ENCODE measurements at places on chromosomes 4 and X.

DNA sequence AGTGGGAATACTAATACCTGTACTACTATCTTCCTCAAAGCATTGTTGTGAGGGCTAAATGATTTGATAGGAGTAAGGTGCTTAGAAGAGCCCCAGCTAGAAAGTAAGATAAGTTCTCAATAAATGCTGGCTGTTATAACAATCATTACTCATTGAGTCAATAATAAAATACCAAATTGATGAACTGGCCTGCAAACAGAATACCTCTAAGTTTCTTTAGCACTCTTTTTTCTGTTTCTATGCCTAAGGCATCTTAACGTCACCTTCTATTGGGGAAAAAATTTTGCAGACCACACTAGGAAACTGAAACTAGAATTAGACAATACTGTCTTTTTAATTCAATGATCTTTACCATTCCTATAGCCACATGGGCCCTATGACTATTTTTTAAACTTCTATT is 1.2 kb downstream of the CLTRN start:
- DNase-seq, result no peak

GRCh38 chr4:169660929-169661328 is 40.6 kb downstream of the CLCN3 start:
- DNase-seq, result no peak

DNA sequence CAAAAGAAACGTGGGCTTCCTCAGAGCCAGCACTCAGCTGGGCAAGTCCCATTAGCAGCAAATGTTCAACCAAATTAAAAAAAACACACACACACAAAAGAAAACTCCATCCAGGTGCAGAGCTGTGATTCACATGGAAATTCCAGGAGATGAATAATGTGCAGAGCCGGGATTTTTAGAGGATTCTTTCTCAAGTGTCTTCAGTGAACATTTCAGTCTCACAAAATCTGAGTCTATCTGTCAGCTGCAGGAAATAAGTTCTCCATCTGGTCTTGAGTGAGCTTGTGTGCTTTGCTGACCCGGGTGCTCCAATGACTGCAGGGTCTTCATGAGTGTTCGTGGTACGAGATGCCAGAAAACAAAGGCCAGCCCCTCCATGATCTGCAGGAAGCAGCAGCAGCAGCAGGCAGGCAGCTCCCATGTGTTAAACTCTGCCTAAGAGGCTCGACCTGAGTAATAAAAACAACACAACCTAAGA is 44.3 kb downstream of the RASGEF1B start:
- no peak for DNase-seq

DNA sequence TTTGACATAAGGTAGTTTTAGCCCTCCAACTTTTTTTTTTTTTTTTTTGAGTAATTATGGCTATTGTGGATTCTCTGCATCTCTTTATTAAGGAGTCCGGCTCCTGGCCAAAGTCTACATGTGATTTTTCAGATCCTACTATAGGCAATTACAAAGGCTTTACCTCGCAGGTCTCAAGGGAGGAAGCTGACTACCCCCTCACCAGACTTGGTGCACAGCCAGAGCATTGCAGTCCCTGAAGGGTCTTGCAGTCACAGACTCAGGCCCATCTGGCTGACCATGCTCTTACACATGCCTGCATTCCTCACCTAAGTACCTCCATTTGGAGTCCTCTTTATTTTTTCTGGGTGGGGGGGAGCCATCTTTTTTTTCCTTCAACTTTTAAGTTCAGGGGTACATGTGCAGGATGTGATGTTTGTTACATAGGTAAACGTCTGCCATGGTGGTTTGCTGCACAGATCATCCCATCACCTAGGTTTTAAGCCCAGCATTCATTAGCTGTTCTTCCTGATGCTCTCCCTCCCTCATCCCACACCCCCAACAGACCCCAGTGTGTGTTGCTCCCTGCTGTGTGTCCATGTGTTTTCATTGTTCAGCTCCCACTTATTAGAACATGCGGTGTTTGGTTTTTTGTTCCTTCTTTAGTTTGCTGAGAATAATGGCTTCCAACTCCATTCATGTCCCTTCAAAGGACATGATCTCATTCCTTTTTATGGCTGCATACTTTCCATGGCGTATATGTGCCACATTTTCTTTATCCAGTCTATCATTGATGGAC is 88.4 kb upstream of the STIM2 start:
- no peak for DNase-seq

DNA sequence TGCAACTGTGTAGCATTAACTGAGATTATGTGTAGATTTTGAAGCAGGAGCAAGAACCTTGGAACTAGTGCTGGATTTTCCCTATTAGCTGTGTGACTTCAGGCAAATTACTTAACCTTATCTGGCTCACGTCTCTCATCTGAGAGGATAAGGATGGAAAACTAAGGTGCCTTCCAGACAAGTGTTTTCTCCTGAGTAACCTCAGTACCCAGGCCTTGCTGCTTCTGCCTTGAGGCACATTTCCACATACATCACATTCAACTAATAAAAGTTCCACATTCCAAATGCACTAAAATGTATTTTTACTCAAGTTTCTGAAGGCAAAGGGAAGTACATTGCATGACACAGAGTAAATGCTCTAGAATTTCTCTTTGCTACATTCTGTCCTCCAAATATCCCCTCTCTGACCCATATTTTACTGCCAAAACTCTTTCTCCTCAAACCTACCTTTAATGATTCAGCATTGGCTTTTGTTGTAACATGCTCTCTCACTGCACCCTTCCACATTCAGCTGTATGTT is 195.4 kb upstream of the ADGRL3 start:
- no peak for DNase-seq

- DNase-seq, result no peak
These were observed 295.9 kb downstream of the KCNIP4 start for GRCh38 chr4:21652508-21653231.

GRCh38 chr4:146308951-146309350 is 94.6 kb downstream of the REELD1 start:
- DNase-seq, result no peak

DNA sequence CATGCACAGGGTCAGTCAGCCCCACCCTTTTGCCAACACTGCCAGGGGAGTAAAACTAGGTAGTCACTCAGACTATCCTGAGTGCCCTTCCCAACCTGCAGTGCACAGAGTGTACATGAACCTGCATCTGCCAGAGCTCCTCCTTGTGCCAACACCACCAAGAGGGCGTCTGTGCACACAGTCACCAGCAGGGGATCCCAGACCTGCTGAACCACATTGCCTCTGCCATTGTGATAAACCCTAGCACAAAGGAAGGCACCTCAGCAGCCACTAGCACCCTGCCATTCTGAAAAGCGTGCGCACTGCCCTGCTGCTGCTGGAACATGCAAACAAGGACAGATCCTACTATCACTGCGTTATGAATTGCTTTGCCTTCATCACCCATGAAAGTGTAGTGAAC is 247.8 kb upstream of the POU3F4 start:
- no peak for DNase-seq

DNA sequence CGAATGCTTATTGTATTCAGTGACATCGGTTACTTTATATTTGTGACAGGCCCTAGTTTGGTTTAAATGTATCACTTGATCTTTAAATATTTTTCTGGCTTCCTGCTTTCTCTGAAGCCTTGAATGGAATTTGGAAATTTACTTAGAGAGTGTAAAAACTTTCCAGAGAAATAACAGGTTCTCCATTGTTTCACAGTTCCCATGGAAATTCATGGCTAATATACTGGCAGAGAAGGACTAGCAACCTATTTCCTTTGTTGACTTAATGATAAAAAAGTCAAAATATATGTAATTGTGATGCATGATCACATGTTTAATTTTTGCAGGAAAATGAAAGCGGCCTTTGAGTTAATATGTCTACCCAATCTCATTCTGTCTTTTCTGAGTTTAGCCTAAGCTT is 13.2 kb downstream of the NEIL3 start:
- no peak for DNase-seq

GRCh38 chr4:94959307-94959706 is 201.6 kb downstream of the BMPR1B start:
- DNase-seq, result no peak

DNA sequence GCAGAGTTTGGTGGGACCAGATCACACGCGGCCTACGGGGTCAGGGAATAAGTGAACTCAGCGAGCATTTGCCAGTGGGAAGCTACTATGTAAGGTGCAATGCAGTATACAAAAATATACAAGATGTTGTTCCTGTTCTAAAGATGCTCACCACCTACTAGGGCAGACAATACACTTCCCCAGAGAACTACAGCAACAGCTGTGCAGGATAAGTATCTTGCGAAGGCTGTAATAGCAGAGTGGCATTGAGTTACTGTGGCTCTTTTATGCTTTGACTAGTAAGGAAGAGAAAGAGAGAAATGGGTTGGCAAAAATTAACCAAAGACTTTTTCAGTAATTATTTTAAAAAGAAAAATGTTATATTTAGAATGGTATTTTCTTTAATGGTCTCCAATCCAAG is 61.2 kb downstream of the CDS1 start:
- no peak for DNase-seq

GRCh38 chrX:101349193-101349562 is 636 bp upstream of the TIMM8A start:
- DNase-seq, result no peak

DNA sequence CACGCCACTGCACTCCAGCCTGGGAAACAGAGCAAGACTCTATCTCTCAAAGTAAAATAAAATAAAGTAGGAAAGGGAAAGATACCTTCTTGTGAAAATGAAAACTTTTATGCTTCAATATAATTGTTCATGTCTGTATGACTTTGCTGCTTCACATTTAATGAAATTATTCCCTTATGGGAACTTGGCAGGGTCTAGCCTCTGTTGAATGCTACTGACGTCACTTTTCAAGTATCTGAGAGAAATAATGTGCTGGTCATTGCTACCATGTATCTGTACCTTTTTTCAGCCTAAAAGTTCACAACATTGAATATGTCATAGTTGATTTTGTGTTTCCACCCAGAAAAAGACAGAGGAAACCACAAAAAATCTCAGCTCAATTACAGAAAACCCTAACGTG is 65.2 kb downstream of the PRDM5 start:
- DNase-seq, result no peak

- no peak for DNase-seq
These were observed 124.9 kb downstream of the INPP4B start for GRCh38 chr4:142721187-142721586.

GRCh38 chr4:3766785-3767569 is 792 bp downstream of the ADRA2C start:
- peak; percentile 32 for DNase-seq

GRCh38 chr4:82900066-82900410 is 497 bp upstream of the THAP9 start:
- no peak for DNase-seq

DNA sequence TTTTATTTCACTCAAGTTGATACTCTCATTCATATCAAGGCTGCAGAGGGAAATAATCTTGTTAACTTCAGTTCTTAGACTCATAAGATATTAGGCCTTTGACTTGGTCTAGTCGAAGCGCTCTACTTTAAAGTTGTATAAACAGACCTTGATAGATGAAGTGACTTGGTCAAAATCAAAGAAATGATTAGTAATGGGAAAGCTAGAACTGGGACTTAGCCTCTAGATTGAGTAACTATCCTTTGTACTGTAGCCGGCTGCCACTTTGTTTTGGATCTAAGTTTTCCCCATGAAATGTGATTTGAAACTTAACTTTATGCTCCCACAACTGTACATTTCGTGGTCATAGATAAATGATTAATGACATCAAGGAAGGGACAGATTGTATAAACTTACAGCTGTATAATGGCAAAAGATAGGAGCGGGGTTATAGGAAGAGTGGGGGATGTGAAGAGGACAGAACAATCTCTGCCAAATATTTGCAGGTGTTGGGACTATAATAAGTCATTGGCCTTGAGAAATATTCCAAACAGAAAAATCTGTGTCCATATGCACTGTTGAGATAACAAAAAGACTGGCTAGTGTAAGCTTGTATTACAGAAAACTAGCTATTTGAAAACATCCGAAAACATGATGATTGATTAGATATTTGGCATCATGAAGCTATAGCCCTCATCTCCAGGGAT is 17.2 kb downstream of the MID2 start:
- no peak for DNase-seq

DNA sequence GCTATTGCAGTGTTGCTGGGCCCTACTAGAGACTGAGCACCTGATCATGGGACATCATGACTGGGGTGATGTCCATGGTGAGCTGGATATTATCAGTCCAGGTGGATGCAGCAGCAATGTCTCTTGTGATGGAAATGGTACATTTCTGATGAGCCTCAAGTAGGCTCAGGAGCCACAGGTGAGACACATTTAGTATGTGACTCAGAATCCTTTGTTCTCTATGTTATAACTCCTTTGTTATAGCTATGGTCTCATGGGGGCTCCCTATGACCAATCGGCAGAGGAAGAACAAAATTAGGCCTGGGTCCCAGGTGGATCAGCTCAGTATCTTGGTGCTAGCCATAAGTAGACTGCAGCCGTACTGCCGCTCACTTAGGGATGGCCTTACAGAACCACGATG is 107.9 kb upstream of the FAT1 start:
- DNase-seq, result no peak

DNA sequence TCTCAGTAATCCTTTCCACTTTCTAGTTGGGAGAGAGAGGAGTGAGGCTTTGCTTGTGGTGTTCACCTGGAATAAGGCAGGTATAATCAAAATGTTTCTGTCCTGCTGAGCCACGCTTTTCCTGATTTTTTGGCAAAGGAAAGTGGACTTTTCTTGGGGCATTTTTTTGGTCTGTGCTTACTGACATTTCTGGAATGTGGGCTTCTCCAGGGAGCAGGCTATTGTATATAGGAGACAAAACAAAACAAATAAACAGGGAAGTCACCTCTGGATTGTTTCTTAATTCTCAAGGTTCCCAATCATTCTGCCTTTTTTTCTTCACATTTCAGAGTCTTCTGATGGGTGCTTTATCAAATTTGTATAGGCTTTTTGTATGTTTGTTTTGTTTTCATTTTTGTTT is 25.7 kb upstream of the RP2 start:
- no peak for DNase-seq

GRCh38 chr4:2135083-2135482 is 76.0 kb downstream of the NAT8L start:
- no peak for DNase-seq

DNA sequence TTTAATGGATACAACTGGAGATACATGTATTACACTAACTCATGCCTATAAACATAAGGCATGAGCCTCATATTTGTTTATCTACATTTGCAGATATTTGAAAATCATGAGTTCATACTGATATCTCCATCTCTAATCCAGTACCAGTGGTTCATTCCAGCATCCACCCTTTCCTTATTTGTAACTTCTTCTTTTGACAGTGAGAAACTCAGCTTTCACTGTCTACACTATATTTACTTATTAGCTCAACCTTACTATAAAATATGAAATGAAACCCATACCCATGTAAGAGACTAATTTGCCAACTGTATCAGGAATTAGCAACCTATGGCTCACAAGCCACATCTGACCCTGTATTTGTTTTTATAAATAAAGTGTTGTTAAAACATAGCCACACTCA is 161.9 kb upstream of the GPRIN3 start:
- DNase-seq, result no peak

DNA sequence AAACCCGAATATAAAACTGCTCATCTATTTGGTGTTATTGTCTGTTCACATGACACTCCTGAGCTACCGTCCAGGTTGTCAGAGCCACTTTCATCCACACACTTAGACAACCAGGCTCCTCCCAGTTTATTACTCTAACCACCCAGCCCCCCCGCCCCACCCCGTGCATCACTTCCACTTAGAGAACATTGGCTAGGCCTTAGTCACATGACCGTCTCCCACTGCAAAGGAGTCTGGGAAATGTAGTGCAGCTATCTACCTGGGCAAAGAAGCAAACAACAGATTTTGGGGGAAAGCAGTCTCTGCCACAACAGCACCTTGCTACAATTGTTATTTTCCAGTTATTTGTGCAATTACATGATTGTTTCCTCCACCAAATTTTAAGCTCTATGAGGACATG is 57.6 kb upstream of the RBPJ start:
- no peak for DNase-seq

All from activated T-cell treated with anti-CD3 and anti-CD28 coated beads, Interleukin-2, amount 50 U/mL, for 24 hours (primary cell).